ENCODE measurements at places on chromosomes 5 and 9.

DNA sequence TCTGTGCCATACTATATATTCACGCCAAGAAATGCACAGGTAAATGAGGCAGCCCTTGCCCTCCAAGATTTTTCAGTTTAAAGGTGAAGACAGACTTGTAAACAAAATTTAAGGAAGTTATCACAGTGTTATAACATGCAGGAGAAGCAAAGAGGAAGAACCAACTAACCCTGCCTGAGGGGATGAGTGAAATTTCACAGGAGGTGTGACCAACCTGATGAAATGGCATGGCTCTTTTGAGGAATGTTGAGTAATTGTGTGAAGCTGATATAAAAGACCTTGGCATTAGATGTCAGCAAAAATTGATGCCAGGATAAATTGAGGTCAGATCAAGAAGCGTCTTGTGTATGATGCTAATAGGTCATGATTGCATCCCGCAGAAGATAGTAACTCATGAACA, 86.5 kb downstream of the HCN1 start:
- no peak for DNase-seq

- no peak for DNase-seq
Measured at GRCh38 chr9:122318284-122318683, 52.5 kb upstream of the PTGS1 start.

GRCh38 chr5:7970816-7971215, 101.9 kb downstream of the MTRR start:
- DNase-seq, result no peak

DNA sequence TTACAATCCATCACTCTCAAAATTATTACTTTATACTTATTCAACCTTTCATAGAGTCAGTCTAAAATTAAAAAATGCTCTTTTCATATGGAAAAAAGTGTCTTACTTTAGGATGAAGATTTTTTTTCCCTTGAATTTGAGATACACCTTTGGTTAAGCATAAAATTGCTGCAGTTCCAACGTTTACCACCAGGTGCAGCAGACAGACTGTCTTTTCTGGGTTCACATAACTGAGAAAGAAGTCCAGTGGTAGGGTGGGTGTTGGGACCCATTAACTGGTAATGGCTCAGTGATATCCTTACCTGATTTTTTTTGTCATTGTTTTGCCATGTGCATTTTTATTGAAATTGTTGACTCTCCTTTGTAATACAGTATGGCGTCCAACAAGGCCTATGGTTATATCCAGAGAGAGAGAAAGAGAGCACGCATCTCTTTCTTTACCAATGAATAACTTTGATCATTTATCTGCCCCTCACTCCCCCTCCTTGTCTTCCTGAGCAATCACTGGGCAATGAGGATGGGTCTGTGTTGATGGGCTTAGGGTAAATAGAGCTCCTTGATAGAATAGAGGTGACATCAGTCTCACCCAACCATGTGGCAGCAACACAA, 98.4 kb downstream of the FBXL7 start:
- no peak for DNase-seq

DNA sequence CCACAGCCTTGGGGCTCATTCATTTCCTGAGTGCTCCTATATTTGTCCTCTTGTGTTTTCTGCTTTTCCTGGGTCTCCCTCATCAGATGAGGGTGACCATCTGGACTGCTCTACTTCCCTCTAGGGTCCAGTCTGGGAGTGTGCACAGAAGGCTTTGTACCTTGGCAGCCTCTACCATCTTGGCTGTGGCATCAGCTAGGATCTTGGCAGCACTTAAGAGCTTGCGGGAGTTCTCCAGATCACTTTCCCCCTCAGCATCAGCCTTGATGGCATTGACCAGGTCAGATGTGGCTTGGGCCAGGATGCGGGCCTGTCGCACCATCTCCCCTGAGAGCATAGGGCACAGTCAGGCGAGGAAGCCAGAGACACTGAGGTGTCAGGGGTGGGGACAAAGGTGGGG, 15.8 kb downstream of the TLN1 start:
- DNase-seq, result no peak

DNA sequence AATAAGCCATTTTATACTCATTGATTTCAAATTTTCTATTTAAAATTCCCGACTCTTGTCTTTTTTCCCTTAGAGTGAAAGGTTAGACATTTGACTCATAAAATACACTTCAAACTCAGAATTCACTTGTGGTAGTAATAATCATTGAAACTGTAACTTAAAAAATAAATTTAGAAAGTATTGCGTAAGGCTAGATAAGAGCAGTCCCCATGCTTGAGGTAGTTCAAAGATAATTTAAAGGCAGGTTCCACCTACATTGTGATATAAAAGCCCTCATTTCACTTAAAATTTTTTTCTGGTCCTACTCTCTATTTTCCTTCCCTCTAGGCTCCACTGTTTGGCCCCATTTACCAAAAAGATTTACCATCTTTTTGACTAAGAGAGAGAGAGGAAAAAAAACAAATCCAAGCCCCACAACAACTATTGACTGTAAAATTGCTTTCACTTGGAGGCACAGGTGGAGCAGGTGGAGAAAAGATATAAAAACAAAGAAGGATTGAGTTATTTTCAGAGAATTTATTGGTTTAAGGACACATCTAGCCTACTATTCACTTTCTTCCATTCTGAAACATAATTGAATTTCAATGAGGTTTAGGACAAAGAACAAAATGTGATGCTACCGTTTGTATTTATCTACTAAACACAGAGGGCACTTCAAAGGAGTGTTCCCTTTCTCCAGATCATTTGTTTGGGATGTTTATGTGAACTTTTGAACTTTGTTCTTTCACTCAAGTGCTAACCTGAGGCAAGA, 61.0 kb downstream of the FBXO4 start:
- DNase-seq, result no peak

- DNase-seq, result no peak
Measured at GRCh38 chr5:176371621-176372539, 6.6 kb downstream of the ARL10 start.

DNA sequence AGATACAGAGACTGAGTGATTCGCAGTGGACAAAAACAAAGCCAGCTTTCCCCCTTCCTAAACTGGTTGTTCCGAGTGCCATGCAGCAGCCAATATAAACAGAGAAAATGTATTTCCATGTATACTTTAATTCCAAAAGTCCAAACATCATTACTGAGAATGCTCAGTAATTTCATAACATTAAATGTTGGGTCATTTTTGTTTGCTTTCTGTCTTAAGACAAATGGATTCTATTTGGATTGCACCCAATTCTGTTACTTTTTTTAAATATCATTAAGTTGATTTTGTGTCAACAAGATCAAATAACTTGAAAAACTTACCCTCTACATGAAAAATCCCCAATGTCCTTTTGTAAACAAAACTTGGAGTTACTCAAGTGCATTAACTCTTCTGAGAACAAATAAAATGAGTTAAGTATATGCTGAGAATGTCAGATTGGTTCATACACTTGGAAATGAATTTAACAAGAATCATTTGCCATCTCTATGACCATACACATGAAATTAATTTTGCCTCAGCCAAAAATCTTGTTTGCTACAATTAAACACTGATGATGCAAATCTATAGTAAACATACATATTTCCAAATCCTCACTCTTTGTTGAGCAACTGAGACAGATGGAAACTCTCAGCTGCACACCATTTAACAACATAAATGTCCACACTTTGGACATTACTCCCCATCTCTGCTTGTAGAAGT, 19.4 kb downstream of the LURAP1L start:
- no peak for DNase-seq

- DNase-seq, result no peak
Measured at GRCh38 chr5:134236318-134236717, 10.4 kb upstream of the PPP2CA start.

- peak; percentile 14 for DNase-seq
Measured at GRCh38 chr5:149852641-149853330, 91.8 kb downstream of the PDE6A start.

DNA sequence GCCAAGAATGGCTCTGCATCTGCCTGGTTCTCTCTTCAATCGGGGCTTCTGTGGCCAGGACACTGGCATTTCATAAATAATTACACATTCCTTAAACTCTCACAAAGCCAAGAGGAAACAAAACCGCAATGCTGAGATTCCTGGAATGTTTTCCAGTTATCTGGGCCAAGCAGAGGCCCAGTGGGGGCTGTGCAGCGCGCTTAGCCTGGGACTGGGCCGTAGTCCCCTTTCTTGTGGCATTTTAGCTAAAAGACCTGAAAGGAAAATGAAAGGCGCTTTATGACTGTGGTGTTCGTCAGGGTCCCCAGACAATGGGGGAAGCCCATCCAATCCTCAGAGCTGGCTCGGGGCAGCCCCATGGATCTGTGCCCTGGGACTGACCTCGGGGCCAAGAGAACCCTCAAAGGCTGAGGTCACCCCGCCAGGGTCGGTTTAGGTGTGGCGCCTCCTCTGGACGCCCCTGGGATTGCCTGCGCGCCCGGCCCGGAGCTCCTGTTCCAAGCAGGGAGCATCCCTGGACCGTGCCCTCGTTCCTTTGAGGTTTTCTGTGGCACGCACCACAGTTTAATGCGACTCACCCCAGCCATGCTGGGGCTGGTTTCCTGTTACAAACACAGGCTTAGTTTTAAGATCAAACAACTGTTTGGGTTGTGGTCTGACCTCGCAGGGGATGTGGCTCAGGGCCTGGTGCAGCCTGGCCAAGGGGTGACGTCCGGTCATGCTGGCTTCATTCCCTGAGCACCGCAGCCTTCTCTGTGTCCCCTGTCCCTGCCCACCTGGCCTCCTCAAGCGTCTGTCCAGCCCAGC, 51.5 kb upstream of the NKD2 start:
- DNase-seq, result no peak

- no peak for DNase-seq
Measured at GRCh38 chr5:57119031-57119430, 54.8 kb upstream of the GPBP1 start.

GRCh38 chr9:107886826-107887225, 397.3 kb upstream of the KLF4 start:
- no peak for DNase-seq

- DNase-seq, result no peak
Measured at GRCh38 chr5:113162770-113163169, 186.2 kb downstream of the DCP2 start.

DNA sequence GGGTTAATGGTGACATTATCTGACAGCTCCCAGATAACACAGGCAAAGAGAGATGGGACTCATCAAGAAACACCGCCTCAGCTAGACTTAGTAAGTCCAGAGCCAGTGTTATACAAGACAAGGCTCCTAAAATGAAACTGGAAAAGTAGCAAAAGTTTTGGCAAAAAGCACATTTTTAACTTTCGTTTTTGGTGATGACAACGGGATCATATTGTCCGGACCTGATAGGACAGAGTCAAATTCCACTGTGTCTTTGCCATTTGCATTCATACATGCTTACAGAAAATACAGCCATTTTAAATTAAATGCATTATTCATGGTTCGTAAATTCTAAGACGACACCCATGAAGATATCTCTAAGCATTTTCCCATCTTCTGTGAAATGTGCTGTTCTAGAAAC, 152.1 kb downstream of the CRB2 start:
- DNase-seq, result no peak

- DNase-seq, result no peak
Measured at GRCh38 chr5:77569409-77569808, 69.1 kb downstream of the OTP start.

DNA sequence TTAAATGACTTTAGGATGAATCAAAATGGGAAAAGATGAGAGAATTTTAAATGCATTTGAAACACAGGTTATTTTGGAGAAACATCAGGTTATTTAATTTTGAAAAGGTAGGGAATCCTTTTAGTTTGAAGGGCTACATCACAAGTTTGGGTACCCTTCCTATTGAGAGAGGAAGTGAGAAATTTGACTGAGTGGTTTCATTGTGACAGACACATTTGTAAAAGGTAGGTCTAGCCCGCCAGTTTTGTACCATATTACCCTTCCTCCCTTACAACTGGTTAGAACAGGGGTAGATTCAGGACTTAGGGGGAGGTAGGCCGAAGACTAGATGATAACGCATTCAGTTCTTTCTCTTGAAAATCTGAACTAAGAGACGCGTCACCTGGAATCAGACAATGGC, 464.2 kb downstream of the EBF1 start:
- no peak for DNase-seq

DNA sequence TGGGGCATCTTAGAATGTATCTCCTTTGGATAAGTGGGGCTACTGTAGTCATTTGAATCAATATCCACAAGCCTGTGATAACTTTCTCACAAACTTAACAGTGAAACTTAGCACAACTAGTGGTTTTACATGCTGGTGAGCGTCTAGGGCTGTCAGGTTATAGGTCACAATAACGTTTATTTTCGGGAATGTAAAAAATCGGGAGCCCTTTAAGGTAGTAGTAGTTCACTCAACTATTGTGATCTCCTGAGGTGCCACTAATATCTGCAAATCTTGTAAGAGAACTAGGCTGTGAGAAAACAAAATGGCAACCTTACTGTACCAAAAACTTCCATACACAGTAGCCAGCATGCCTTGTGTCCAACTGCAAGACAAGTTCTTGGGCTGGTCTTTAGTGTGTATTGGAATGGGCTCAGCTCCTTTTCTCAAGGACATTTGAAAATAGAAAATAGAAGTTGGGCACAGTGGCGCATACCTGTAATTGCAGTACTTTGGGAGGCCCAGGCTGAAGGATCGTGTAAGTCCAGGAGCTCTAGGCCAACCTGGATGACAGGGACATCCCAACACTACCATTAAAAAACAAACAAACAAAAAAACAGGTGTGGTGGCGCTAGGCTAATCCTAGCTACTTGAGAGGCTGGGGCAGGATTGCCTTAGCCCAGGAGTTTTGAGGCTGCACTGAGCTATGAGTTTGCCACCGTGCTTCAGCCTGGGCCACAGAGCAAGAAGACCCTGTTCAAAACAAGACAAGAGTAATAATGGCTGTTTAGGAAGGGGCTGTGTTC, 5.2 kb upstream of the PKN3 start:
- no peak for DNase-seq

All from CD4-positive, alpha-beta T cell (primary cell).